ENCODE measurements at places on chromosomes 12 and 14.

DNA sequence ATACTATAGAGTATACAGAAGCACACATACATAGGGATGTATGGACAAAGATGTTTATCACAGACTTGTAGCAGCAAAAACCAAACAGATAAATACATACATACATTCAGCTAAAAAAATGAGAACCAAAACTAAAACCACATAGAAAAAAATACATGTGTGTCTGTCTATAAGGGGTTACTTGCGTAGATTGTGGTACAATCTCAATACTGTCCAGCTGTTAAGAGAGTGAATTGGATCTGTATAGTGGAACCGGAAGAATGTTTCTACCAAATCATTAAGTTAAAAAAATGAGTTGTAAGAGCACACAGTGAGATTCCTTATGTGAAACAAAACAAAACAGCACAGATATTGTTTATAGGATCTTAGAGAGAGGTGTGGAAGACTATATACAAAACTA lies 44.2 kb upstream of the DCD start:
- no peak for DNase-seq

- DNase-seq = no peak
These were observed 210.5 kb downstream of the LRRK2 start for GRCh38 chr12:40435251-40435650.

- no peak for DNase-seq
These were observed 8.5 kb downstream of the ATF7 start for GRCh38 chr12:53617700-53618099.

DNA sequence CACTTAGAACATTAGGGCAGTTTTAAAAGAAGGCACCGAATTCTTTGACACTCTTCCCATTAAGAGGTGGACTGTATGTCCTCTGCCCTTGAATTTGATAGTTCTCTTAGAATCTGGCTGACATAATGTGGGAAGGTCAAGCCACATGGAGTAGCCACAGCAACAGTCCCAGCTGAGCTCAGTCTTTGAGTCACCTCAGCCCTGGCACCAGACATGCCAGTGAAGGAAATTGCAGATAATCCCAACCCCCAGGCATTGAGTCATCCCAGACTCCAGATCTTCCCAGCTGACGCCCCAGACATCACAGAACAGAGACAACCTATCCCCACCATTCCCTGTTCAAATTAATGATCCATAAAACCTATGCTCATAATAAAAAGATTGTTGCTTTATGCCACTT lies 83.4 kb downstream of the GTF2A1 start:
- DNase-seq = no peak

GRCh38 chr14:100091386-100091785 lies 26.2 kb downstream of the EVL start:
- DNase-seq = no peak

GRCh38 chr12:28939427-28939826 lies 209.7 kb upstream of the FAR2 start:
- no peak for DNase-seq

- DNase-seq = no peak
These were observed 7.6 kb downstream of the PNP start for GRCh38 chr14:20476776-20477175.

DNA sequence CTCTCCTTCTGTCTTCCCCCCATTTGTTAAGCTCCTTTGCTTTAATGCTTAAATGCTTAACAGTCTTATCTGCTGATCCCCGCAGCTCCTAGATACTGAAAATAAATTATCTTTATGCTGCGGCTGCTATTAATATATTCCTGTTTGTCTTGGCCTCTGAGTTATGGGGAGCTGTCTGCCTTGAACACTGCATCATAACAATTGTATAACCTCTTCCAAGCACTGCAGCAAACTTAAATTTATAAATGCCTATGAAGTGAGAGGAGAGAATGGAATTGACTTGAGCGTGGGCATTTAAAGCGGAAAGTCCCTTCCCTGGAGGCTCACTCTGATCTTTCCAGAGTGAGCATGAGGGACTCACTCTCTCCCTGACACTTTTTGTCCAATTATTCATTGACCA lies 23.1 kb upstream of the DCP1B start:
- no peak for DNase-seq

- no peak for DNase-seq
These were observed 448.6 kb downstream of the FUT8 start for GRCh38 chr14:65860956-65861611.

GRCh38 chr14:84029720-84030119 lies 1500.2 kb upstream of the FLRT2 start:
- no peak for DNase-seq

GRCh38 chr12:1102791-1103450 lies 111.9 kb downstream of the ERC1 start:
- DNase-seq = no peak

DNA sequence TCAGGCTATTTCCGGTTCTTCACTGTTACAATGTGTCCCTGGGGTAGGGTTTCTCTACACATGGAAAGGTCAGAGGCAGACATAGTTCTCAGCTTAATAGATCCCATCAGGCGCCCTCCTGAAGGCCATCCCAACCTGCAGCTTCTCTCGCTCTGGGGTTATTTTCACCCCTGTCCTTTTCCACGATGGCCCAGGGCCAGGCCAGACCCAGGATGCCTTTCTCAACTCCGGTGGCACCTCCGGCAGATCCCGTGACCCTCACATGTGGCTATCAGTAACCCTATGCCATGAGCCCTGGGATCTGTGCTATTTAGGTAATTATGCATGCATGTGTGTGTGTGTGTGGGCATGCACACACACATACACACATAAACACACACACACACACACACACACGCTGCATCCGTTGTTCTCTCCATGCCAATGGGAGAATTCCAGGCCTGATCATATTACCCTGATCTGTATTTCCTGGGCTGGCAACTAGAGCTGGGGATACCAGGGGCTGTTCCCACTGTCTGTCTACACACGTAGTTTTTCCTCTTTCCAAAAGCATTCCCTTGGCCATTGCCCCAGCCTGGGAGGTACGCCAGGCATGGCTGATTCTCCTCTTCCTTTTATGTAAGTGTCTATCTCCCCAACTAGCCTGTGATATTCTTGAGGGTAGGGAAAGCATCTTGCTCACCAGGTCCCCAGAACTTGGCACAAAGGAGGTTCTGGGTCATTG lies 51.2 kb upstream of the NOS1 start:
- no peak for DNase-seq

DNA sequence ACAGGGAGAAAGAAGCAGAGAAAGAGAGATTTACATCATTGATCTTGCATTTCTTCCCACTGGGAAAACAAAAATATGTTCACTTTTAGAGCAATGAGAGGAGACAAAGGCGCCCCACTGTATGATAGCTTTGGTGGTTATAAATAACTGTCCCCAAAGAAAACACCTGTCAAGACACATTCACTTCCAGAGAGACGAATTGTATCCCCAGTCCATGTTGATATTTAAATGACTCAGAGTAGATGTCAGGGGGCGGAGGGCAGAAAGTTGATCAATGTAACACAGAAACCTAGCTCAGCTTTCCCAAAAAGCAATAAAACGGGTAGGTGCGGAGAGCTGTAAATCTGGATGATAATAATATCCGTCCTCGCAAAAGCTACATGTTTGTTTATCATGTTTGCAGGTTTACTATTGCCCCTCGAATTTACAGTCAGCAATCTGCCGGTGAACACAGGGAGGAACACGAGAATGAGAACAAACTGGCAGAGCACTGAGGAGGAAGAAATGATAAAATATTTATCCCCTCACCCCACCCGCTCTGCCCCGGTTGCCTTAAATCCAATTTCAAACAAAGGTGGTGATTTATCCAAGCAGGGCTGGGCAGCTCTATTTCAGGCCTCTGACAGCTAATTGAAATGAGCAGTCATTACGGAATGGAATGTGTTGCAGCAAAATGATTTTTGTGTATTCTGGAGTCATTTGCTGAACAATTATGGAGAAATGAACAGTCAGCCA lies 84.4 kb downstream of the CMKLR1 start:
- DNase-seq = no peak
